ENCODE measurements at places on chromosomes 6 and 20.

DNA sequence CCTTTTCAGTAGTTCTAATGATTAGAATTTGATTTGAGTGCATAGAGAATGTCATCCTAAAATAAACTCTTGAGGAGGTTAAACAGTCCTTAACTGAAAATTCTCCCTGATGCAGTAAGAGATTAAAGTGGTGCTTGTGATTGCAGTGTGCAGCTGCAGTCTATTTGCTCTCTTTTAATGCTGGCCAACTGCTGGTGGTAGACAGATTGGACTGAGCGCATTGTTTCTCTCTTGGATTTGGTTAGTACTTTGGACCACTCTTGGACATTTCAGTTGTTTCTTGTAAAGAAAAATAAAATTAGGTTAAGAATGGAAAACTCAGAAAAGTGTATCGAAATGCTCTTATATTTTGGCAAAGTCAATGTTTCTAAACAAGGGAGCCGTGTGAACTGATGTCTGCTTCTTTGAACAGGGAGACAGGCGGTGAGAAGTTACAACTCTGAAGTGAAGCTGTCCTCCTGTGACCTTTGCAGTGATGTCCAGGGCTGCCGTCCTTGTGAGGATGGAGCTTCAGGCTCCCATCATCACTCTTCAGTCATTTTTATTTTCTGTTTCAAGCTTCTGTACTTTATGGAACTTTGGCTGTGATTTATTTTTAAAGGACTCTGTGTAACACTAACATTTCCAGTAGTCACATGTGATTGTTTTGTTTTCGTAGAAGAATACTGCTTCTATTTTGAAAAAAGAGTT is 127.2 kb downstream of the CD109 start:
- no peak for DNase-seq

- DNase-seq: no peak
These were observed 592.3 kb downstream of the PKHD1 start for GRCh38 chr6:51495096-51495495.

GRCh38 chr6:26532699-26533531 is 5.3 kb upstream of the HMGN4 start:
- peak; percentile 72 for DNase-seq

- no peak for DNase-seq
These were observed 38.3 kb downstream of the HNF4A start for GRCh38 chr20:44393608-44394451.

DNA sequence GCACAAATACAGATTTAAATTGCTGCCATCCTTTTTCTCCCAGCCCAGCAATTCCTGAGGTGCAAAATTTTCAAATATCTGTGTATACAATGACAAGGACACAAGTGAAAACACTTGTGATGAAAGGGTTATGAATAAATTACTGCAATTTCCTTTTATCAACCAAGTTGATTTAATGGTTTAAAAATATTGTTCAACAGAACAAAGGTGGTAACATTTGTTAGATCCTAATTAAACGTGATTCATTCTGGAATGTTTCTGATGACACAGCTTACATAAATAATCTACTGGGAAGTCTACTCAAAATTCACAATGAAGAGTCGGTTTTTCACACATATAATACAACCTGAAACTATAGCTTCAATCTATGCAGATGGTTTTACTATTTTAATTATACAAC is 17.1 kb downstream of the B4GALT5 start:
- no peak for DNase-seq

- no peak for DNase-seq
These were observed 4.2 kb downstream of the SCML4 start for GRCh38 chr6:107819964-107820337.

DNA sequence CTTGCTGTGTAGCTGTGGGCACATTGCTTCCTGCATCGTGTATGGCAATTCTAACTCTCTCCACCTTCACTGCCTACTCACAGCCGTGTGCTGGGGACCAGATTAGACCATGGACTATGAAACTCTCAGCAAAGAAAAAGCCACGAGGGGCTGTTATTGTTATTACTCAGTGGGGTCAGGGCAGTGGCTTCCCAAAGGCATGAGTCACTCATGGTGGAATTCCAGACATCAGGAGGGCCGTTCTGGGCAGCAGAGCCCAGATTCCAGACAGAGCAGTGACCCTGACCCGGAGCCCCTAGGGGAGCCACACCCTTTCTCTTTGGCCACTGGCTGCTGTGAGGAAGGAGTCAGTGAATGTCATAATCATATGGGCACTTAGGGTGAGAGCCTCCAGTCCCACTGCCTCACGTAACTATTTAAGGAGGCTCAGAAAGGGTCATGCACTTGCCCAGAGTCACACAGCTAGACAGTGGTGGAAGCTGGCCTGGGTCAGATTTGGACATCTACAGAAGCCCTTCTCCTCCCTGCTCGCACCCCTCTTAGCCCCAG is 22.2 kb upstream of the CCN5 start:
- no peak for DNase-seq

DNA sequence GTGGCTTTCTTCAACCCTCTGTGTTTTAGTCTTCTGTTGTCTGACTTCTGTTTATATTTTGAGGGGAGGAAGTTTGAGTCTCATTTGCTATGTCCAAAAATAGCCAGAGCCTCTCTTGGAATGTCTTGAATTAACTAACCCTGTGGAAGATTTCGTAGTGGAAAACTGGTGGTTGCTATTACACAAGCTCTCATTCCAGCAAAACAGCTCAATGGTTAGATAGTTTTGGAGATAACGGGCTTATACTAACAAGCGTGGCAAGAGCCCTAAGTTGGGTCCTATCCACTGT is 1.6 kb downstream of the CCN2 start:
- DNase-seq: no peak

DNA sequence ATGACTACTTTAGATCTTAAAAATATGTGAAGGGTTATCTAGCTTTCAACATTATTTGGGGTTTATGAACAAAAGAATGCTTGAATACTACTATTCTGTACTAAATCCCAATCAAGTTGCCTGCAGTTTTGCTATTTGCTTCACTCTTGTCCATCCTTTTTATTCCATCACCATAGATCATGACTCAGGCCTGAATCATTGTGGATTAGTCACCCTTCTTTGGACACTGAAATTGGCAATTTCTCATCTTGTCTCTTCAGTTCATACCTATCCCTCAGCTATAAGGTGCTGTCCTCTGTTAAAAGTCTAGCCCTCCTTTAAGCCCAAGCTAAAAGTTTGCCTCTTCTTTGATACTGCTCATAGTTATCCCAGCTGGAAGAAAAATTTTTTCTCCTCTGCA is 199.1 kb downstream of the CENPW start:
- no peak for DNase-seq

- DNase-seq: no peak
These were observed 84.2 kb downstream of the TRERF1 start for GRCh38 chr6:42367353-42368011.

DNA sequence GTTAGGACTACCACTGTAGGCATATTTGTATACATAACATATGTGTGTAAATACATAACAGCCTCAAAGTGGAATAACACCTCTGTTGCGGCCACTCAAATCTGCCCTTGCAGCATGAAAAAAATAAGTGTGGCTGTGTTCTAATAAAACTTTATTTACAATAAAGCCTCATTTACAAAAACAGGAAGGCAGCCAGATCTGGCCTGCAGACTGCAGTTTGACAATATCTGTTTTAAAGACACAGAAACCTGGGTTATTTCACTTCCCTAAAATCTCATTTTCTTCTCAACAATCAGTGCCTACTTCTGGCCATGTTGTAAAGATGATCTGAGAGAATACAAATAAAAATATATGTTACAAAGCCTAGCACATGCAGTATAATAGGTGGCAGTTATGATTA is 53.9 kb upstream of the SCML4 start:
- DNase-seq: no peak

GRCh38 chr6:105646391-105646867 is 243.5 kb upstream of the PREP start:
- no peak for DNase-seq

DNA sequence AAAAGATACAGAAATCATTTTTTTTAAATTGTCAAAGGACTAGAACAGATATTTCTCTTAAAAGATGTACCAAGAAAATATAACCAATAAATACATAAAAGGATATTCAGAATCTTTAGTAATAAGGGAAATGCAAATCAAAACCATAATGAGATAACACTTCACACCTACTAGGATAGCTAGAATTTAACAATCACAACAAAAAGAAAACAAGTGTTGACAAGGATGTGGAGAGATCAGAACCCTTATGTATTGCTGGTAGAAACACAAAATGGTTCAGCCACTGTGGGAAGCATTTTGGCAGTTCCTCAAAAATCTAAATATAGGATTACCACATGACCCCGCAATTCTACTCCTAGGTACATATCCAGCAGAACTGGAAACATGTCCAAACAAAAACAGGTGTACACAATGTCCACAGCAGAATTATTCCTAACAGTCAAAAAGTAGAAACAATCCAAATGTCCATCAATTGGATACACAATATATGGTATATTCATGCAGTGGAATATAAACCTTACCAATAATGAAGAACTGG is 211.0 kb downstream of the LRFN2 start:
- no peak for DNase-seq

GRCh38 chr6:111838749-111839484 is 34.3 kb downstream of the FYN start:
- DNase-seq: no peak

- no peak for DNase-seq
These were observed 44.0 kb downstream of the B4GALT5 start for GRCh38 chr20:49669601-49670189.

DNA sequence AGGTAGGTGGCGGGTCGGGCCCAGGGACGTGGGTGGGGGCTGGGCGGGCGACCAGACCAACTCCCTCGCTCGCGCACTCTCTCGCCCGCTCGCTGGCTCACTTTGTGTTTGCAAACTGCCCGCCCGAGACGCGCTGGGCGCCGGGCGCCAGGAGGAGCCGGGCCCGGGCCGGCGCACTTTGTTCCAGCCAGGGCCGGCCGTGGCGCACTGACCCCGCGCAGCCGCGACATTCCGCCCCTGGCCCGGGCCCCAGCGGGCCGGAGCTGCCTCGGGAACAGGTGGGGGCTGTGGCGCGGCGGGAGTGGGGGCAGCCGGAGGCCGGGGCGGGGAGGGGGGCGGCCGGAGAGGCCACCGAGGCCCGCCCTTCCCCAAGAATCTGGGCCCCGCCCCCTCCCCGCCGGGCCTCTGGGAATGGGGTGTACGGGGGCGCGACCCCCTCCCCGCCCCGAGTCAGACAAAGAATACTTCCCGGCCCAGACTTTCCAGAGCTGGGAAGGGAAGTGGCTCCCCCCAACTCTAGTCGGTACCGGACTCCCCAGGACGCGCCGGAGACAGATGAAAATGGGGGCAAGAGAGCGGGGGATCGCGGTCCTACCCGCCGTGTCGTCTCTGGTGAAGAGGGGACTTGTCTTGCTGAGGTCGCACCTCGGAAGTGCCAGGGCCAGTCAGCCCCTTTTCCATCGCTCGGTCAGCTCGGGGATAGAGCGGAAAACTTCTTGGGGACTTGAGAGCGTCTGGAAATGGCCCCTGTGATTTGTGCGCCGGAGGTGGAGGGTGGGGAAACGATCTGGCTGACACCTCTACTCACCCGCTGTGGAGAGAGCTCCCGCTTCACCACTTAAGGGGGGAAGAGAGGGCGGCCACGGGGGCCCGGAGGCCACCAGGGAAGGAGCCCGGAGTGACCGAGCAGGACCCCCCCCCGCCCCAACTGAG is 951 bp downstream of the FOXP4 start:
- DNase-seq: no peak

DNA sequence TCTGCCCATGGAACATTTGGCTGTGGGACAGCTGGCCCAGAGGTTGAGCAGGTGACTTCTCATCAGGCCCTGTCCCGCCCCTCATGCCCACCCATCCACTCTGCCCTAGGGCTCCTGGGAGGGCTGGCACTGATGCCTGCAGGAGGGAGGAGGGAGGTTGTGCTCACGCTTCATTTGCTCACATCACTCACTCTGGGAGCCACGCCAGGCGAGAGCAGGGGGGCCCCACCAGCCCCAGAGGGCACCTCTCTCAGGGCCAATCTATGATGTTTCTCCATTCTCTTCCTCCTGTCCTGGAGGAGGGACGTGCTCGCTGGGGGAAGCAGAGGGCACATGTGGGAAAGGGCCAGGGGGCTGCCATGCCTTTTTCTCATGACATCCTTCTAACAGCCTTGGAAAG is 10.9 kb upstream of the GLP1R start:
- DNase-seq: no peak

- DNase-seq: no peak
These were observed 2.8 kb downstream of the HMGA1 start for GRCh38 chr6:34239500-34239825.

GRCh38 chr6:81309811-81310210 is 442.7 kb downstream of the TENT5A start:
- no peak for DNase-seq

- DNase-seq: no peak
These were observed 198.6 kb downstream of the DTNBP1 start for GRCh38 chr6:15464211-15464725.

GRCh38 chr20:45433316-45433715 is 17.4 kb downstream of the PIGT start:
- no peak for DNase-seq

GRCh38 chr6:87656857-87657256 is 45.2 kb downstream of the AKIRIN2 start:
- no peak for DNase-seq

GRCh38 chr6:10725044-10725443 is 2.2 kb downstream of the TMEM14C start:
- no peak for DNase-seq

- no peak for DNase-seq
These were observed 216.3 kb upstream of the ECI2 start for GRCh38 chr6:4351520-4352321.

- no peak for DNase-seq
These were observed 24.6 kb upstream of the ARG1 start for GRCh38 chr6:131548441-131548840.

DNA sequence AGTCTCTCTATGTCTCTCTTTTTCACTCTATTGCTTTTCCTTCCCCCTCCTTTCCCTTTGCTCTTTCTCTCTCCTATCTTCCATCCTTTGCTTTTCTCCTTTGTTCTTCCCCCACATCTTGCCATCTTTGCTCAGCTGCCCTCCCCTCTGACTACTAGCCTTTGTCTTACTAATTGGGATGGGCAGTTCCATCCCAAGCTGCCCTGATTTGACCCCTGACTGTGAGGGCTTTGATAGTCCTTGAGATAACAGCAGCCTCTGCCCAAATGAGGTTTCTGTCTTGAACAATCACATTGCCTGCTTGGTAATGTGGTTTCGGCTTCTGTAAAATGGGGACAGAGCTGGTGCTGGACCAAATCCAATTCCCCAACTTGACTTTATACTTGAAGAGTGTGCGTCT is 327.7 kb downstream of the DHX35 start:
- no peak for DNase-seq

DNA sequence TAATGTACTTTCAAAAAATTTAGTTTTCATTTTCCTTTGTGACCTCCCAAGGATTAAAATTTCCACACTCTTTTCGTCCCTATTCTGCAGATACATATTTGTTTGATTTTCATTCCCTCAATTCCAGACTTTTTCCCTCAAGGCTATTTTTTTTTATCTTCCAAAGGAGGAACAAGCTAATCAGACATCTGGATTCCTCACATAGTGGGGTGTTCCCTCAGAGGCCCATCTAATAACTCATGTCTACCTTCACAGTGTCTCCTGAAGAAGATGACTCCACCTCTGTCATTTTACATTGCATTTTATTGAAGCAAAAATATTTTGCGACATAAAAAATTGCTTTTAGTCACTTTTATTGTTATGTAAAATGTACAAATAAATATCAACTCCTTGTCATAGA is 122.2 kb downstream of the RFPL4B start:
- no peak for DNase-seq
